Activated CD4-positive, alpha-beta T cell treated with anti-CD3 and anti-CD28 coated beads, Interleukin-2, amount 50 U/mL, for 16 hours (primary cell): ENCODE measurements at places on chromosomes 13 and 19.
A peak's percentile ranks its signal among the peaks of the same experiment; 100 is the strongest.

DNA sequence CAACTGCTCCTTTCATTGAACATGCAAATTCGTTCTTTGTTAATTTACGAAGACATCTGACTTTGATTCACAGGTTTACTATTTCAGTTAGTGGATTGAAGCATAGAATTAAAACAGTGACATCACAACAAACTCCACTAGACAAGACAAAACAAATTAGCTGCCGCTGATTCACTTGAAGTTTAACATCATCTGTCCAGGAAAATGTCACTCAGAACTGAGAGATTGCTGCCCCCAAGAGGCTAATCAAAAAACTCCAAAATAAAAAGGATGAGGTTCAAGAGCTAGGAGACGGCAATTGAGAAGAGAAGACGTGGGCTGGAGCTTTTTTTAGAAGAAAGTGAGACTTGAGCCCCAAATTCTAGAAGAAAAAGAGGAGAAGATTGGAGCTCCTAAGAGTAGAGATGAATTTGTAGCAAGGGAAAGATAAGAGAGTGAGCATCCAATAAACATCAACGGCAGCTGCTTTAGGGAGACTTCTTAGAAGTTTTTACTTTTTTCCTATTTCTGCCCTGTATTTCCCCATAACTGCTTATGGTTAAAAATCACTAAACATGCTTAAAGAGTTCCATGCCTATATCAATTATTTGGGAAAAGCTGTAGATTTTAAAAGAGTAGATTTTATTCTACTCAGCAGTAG lies 40.8 kb upstream of the TPP2 start:
- DNase-seq = peak; percentile 51

- DNase-seq = no peak
These were observed 15.2 kb upstream of the CEBPA start for GRCh38 chr19:33317517-33317916.

DNA sequence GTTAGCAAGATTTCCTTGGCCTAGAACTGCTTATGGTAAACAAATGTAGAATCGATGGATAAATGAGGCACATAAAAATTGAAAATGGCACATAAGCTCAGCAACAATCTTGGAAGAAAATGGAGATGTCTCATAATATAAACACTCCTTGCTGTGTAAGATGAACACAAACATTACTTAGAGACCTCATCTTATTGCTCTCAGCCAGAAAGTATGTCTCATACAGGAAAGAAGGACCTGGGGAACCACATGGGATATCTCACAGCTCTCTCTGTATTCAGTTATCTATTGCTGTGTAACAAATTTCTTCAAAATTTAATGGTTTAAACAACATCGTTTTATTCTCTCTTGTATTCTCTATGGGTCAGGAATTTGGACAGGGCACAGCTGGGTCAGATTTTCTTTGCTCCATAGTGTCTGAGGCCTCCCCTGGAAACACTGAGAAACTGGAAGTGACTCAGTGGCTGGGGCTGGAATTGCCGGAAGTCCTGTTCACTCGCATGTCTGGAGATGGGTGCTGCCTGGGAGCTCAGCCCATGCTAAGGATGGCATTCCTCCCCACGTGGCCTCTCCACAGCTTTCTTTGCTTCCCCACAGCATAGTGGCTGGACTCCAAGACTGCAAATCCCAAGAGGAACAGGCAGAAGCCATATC lies 105.1 kb downstream of the NUFIP1 start:
- DNase-seq = no peak

DNA sequence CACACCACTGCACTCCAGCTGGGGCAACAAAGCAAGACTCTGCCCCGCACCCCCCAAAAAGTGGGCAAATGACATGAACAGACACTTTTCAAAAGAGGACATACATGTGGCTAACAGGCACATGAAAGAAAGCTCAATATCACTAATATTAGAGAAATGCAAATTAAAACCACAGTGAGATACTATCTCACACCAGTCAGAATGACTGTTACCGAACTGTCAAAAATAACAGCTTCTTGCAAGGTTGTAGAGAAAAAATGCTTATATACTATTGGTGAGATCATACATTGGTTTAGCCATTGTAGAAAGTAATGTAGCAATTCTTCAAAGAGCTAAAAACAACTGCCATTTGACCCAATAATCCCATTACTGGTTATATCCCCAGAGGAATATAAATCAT lies 99.5 kb upstream of the SPATA13 start:
- DNase-seq = no peak

DNA sequence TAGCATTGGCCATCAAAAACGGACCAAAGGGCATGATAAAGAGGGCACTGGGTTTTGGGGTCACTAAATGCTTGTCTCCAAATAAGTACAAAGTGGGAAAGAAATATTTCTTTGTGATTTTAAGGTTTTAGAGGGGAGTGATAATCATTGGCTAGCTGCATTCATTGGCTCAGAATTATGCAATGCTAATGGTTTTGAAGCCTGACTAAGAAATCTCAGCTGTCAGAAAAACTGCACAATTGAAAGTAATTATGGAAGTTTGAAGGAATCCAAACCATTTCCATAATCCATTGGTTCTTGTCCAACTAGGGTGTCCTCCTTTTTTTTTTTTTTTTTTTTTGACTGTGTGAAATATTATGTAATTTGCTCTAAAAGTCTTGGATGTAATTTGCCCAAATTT lies 88.2 kb upstream of the ARGLU1 start:
- no peak for DNase-seq

- DNase-seq = no peak
These were observed 5.8 kb downstream of the SSBP4 start for GRCh38 chr19:18424890-18425514.

DNA sequence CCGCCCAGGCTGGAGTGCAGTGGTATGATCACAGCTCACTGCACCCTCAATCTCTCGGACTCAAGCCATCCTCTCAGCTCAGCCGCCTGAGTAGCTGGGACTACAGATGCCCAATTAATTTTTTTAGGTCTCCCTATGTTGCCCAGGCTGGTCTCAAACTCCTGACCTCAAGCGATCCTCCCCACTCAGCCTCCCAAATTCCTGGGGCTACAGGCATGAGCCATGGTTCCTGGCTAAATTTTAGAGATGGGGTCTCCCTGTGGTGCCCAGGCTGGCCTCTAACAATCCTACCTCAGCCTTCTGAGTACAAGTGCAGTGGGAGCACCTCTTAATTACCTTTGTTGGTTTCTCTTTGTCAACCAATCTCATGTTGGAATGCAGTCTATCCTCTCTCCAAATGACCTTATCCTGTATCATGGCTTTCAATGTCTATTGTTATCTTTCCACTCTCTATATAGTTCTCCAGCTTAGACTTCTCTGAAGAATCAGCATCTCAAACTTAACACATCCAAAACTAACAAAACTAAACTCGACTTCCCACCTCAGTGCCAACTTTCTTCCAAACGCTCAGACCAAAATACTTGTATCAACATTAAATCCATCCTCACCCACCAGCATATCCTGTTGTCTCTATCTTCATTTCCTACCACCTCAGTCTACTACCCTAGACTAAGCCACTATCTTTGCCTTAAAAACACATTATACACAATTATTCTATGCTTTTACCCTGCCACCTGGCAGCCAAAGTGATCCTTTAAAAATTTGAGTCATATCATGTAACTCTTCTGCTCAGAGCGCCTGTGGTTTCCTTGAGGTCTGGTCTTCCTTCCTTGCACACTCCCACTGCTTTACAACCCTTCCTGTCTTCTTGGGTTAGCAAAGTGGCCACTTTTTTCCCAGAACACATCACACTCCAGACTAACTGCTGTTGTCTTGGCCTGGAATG lies 6.7 kb downstream of the TPT1 start:
- DNase-seq = peak; percentile 66

DNA sequence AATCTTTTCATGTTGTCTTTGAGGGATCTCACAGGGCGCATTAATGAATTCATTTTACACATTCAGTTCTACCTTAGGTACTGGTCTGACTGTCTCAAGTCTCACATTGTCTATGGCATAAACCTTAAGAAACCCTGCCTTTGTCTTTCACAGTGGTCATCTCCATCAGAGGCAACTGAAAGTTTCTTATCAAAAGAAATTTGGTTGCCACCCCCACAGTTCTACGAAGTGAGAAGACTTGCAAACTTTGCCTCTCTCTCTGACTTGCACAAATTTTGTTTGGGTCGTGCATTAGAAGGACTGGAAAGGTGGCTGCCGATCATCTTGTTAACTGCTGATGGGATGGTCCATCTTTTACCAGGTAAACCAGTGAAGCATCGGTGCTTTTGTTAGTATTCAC lies 10.5 kb upstream of the TDRD12 start:
- no peak for DNase-seq

DNA sequence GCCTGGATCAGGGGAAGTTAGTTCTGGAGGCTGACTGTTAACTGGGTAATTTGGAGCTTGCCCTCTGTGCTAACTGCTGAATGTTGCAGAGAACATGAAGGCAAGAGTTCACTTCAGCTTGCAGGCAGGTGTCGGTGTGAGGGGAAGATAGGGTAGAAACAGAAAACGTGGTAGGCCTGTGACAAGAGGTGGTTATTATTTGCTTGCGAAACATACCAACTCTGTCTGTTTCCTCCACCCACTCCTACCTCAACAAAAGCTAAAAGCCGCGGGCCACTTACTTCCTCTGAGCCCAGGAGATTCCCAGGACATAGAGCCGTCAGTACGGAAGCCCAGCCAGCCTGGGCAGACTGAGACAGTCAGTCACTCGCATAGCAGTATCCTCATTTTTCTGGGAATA lies 119.2 kb upstream of the ABCC4 start:
- no peak for DNase-seq
